ENCODE measurements at places on chromosomes 4 and X.

GRCh38 chr4:87717276-87718031 is 67.4 kb downstream of the DMP1 start:
- no peak for DNase-seq

DNA sequence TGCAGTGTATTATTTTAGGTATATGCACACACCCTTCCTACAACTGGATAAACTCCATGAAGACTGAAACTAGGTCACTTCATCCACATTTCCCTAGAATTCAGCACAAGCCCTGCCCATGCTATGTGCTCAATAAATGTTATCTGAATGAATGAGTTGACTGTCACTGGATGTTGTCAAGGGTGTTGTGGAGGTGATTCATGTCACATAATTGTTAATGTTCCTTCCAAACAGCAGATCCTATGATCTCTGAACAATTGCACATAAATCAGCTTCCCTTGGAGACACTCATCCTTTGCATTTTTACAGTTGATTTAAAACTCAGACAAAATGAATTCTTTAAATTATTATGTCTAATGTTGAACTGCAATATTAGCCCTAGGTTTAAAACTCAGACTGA is 154.7 kb downstream of the TSPAN5 start:
- DNase-seq, result no peak

GRCh38 chr4:185956544-185956940 is 112.4 kb upstream of the TLR3 start:
- no peak for DNase-seq

DNA sequence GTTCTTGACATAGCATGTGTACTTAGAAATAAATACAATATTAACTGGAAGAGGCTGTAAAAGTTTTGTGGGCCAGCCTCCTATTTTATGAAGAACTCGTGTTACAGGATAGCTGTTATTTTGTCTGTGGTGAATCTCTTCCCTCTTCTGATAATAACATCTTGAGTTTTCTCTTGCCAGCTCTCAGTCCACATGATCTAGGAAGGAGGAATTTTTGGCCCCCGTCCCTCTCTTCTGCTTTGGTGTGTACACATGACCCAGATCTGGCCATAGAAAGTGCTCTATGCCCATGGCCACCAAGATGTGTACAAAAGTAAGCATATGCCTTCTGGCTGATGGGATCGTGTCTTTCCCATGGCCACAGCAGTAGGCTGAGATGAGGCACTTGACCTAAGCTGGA is 108.0 kb upstream of the LEF1 start:
- no peak for DNase-seq

DNA sequence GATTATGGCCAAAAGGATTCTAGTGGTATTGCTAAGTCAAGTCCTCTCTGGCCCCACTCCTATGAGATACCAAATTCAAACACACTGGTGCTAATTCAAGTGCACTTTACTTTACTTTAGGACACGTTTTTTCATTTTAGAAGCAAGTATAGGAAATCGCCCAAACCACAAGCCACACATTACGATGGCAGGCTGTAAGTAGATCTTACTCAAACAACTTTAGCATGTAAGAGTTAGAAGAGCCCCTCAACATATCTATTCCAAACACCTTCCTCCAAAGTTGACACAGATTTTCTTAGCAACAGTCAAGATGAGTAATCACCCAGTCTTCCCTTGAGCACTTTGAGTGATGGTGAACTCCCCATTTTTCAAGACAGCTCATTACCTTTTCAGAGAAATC is 43.6 kb downstream of the DRD5 start:
- DNase-seq, result no peak

DNA sequence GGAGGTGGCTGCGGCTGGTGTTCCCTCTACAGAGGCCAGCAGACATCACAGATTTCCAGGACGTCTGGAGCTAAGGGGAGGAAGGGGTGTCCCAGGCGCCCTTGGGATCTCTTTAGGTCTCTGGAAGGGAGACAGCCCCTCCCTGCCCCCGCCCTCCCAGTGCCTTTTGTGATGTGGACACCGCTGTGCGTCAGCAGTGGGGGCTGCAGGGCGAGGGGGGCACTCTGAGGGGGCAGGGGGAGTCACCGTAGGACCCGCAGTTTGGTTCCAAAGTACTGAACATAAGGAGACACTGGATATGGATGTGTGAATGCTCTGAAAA is 25.6 kb upstream of the MXD4 start:
- no peak for DNase-seq

DNA sequence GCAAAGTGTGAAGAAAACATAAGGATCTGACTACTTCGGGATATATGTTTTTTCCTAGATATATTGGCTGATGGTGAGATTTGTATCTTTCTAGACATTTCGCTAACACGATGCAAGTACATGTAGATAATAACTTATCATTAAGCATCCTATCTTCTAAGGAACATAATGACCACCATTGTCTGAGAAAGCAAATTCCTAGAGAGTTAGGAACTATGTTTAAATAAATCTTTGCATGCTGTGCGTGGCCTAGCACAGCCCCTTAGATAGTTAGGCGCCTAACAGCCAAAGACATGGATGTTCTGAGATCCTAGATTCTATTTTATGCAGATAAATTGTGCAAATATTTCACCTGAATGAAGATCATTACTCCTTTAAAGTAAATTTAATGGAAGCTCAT is 3.0 kb downstream of the COL4A6 start:
- no peak for DNase-seq
